Hematopoietic multipotent progenitor cell (in vitro differentiated cells): ENCODE measurements at places on chromosomes 11 and 22. TPM values are rescaled to one million over a fixed set of nuclear protein-coding genes. Genes with fewer than 3 reads are reported as not detected.

Gene ART1
- total RNA-seq, result not detected

DNA sequence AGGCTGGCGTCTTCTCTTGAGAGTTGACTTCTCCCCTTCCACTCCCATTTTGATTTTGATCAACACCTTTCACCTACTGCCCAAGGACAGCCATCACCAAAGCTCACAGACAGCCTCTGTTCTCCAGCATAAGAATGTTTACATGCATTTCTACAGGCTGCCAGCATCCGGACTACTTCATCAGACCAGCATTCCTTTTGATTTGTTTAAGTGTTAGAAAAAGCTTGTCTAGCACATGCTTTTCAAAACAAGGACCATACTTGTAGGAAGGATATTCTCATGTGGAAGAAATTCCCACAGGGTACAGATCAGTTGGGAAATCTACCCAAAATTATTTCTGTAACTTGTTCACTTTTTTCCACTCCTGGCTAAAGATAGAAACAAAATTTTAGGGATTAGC, 6.2 kb upstream of the KCNA4 start:
- no peak for DNase-seq

DNA sequence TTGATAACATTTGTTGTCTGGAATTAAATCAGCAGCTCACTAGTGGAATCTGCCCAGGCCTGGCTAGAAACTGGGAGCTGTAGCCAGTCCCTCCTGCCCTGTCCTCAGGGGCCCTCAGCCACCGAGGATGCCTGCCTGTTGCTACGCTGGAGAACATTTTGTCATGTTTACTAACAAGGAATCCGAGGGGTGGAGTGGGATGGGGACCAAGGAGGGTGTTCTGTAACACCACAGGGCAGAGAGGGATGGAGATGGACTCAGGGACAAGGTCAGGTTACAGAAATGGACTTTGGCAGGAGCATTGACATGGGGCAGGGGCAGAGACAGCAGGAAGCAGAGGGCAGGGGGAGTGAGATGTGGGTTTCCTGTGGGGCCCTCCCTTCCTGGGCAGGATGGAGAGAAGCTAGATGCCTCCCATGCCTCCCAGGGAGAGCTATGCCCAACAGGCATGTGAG, 45.8 kb upstream of the AMPD3 start:
- DNase-seq, result no peak

DNA sequence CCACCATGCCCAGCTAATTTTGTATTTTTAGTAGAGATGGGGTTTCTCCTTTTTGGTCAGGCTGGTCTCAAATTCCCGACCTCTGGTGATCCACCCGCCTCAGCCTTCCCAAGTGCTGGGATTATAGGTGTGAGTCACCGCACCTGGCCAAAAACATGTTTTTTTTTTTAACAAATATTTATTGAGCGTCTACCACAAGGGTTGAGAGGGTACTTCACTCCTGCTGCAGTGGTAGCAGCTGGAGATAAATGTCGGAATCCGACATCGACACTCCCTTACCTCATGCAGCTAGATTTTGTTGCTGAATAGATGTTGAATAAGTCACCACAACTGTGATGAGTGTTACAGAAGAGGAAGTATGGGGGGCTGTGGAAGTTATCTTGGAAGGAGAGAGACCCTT, 971 bp downstream of the DNAJB13 start:
- no peak for DNase-seq

- no peak for DNase-seq
Observed at GRCh38 chr22:46001426-46002106, 24.6 kb upstream of the WNT7B start.

Gene MS4A1
- 3.2 TPM for total RNA-seq

DNA sequence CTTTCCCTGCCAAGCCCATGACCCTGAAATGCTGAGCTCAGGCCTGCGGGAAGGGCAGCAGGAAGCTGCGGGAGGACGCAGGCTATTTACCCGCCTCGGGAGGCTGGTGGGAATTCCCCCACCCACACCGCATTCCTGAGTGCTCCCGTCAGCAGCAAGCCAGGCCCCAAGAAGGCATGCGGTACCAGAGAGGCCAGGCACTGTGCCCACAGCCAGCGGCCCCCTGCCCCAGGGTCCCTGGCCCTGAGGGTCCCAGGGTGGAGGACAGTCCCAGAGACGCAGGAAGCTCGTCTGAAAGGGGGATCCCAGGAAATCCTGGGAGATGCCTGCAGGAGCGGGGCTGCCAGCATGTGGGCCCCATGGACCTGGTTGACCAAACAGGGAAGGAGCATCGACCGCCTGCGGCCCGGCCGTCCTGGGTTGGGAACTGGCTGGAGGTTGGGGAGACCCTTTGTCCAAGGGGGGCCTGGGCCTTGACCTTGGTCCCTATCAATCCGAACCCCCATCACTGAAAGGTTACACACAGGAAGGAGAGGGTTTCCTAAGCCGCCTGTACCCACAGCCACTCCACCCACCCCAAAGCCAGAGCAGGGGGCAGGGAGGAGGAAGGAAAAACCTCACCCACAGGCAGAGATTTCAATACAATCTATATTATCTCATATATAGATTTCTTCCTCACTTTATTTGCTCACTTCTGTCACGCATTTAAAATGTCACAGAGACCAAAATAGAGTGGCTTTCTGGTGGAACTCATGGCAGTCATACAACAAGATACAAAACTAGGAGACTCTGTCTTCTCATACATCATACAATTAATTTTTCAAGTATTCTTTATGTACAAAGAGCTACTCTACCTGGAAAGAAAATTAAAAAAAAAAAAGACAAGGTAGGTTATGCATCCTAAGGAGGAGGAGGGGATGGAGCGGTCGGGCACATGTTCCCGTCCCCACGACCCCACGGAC, 17.1 kb downstream of the MAFF start:
- DNase-seq, result no peak

DNA sequence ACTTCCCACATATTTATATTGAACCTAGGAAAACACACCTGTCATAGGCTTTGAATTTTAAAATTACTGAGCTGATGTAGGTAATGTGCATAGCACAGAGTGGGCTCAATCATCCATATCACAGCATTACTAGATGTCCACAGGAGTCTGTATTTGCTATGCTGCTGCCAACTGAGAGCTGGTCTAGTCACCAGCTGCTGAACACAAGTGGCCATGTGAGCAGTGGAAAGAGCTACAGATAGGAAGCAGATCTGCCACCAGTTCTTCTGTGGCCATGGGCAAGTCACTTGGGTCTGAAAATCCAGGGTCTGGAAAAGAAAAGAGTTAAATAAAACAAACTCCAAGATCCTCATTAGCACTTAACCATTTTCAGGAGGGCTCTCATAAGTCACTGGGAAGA, 91.8 kb downstream of the APIP start:
- no peak for DNase-seq

GRCh38 chr22:45968003-45968650, 8.8 kb downstream of the WNT7B start:
- DNase-seq, result no peak

Gene CSF2RB
- total RNA-seq, result 132 TPM

DNA sequence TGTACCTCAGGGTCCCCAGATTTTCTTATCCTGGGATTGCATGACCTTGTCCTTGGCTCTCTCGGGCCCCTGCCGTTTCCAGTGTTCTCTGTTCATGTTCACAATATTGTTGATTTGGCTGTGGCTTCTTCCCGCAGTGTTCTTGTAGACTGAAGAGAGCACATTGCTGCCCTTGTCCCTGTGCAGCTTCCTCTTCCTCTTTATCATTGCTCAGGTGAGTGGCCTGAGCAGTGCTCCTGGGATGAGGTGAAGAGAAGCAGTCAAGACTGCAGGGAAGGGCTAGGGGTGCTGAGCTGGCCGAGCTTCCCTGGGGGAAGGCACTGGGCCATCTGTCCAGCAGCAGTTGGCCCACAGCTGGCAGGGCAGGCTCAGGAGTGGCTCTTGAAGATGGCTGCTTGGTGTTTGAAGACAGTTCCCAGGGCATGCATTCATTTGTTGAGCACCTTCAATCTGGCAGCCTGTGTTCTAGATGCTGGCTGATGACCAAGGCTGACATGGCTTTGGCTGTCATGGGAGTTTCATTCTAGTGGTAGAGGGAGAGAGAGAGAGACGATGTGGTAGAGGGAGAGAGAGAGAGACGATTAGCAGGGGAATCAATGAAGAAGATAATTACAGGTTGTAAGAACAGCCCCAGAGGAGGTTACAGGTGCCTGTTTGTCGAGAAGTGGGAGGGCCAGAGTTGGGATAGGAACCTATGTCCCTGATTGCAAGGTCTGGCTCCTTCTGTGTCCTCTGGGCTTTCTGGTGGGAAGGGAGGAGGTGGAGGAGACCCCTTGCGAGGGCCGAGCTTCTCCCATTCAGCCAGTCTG, 17.4 kb downstream of the BMAL1 start:
- no peak for DNase-seq

DNA sequence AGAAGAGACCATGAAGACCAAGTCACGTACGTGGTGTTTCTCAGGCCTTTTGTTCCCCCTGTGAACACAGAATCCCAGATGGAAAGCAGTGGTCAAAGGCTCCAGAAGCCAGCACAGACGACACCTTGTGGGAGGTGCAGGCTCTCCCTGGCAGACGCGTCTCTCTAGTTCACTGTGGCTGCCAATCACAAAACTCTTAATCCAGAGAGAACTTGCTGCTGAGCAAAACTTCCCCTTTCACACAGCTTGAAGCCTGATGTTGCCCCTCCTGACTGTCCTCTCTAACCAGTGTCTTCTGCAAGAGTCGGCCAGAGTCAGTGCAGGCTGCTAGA, 67.1 kb downstream of the PIWIL3 start:
- DNase-seq, result no peak

DNA sequence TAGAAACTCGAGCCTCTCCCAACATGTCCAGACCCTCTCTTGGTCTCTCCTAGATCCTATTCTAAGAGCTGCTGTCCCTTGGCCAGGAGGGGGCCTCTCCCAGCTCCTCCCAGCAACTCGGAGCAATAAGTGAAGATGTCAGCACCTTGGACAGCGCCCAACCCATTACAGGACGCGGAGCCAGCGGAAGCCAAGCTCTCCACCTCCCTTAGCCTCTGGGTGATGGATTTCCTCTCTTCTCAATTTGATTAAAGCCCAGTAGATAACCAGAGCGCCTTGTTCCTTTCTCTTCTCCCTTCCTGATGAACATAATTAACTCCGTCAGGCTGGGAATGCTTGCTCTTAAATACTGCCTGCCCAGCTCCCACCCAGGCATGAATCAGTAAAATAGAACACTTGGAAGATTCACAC, 26.2 kb upstream of the TPBGL start:
- DNase-seq, result peak; percentile 94

DNA sequence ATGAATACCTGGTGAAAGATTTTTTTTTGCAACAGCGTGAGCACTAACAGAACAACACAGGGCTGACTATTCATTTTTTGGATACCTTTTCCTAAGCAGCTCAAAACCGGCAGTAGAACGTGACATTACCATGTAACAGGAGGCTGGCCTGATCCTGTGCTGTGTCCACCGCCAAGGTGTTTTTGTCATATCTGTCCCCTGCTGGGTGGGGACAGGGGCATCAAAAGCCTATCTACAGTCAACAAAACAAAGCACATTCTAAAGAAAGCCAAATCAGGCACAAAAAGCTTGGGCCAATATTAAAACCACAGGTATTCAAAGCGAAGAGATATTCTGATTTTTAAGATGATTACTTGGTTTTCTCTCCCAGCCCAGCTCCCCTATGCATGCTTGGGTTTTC, 151.2 kb downstream of the LRRC4C start:
- no peak for DNase-seq

GRCh38 chr11:66369073-66369894, 2.3 kb downstream of the SLC29A2 start:
- DNase-seq, result no peak

GRCh38 chr11:15826826-15827225, 529.5 kb downstream of the SOX6 start:
- peak; percentile 22 for DNase-seq

Gene MISFA
- total RNA-seq, result not detected
